CD8-positive, alpha-beta memory T cell (primary cell): ENCODE measurements at places on chromosomes 2 and 18. TPM values are rescaled to one million over a fixed set of nuclear protein-coding genes. Genes with fewer than 3 reads are reported as not detected.

GRCh38 chr18:31275722-31276463, 42.1 kb upstream of the DSG1 start:
- no peaks in the 10 kb centered on the region for H3K36me3 ChIP-seq
- H3K27me3 ChIP-seq, result no peaks in the 10 kb centered on the region
- no peaks in the 10 kb centered on the region for H3K4me1 ChIP-seq
- no peak overlapping the region for H3K4me3 ChIP-seq

DNA sequence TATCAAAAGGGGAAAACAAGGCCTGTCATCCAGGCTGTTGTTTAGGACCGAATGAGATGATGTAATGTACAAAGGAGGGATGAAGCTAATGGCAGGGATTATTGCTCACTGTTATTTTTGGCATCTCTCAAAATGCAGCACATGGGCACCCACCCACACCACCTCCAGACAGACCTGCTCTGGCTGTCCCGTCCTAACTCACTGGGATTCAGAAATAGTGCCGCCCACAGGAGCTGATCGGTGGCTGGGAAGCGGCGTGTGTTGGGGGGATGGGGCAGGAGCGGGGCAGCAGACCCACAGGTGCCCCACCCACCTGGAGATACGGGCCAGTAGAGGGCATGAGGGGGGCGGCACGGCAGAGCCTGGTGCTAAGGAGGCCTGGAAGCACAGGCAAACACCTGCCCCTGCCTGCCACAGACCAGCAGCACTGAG, 52.2 kb downstream of the CRACDL start:
- H3K4me3 ChIP-seq, result no peak overlapping the region
- no peak for DNase-seq
- no peak overlapping the region for H3K27ac ChIP-seq
- no peaks in the 10 kb centered on the region for H3K36me3 ChIP-seq

- no peak overlapping the region for H3K27ac ChIP-seq
- no peaks in the 10 kb centered on the region for H3K36me3 ChIP-seq
- no peaks in the 10 kb centered on the region for H3K27me3 ChIP-seq
- no peak for DNase-seq
Observed at GRCh38 chr2:167592441-167592840, 655.0 kb downstream of the STK39 start.

DNA sequence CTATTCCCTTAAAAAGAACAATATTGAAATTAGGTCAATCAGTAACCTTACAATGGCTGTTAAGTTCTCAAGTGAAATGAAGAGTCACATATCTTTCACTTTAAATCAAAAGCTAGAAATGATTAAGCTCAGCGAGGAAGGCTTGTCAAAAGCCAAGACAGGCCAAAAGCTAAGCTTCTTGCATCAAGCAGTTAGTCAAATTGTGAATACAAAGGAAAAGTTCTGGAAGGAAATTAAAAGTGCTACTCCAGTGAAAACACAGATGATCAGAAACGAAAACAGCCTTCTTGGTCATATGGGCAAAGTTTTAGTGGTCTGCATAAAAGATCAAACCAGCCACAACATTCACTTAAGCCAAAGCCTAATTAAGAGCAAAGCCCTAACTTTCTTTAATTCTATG, 402.6 kb upstream of the ZEB2 start:
- H3K27me3 ChIP-seq, result no peaks in the 10 kb centered on the region
- no peaks in the 10 kb centered on the region for H3K36me3 ChIP-seq
- DNase-seq, result no peak

DNA sequence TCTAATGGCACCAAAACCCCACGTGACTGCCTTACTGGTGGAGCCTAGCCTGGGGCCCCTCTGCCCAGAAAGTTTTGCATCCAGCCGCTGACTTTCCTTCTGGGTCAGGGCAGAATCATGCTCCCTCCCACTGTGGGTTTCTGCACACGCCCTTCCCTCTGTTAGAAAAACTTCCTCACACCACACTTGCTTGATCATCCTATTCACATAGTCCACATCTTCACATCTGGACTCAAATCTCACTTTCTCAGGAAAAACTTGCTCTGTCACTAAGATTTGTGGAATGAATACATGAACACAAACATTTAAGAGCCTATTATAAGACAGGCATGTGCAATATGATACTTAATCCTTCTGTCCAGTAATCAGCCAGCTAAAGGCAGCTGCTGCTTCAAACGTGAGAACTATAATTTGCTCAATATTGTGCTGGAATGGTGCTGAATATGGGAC, 274.7 kb downstream of the RND3 start:
- no peak for DNase-seq
- no peaks in the 10 kb centered on the region for H3K4me1 ChIP-seq
- H3K27me3 ChIP-seq, result no peaks in the 10 kb centered on the region
- H3K27ac ChIP-seq, result no peak overlapping the region
- H3K4me3 ChIP-seq, result no peak overlapping the region

The WIPF1 gene
- total RNA-seq, result 317 TPM

The REG3A gene
- total RNA-seq, result not detected

The CNTNAP5 gene
- total RNA-seq, result not detected

The SLC35F5 gene
- 28.8 TPM for total RNA-seq

The C18orf32 gene
- 23.4 TPM for total RNA-seq
